ENCODE measurements at places on chromosomes 6 and 20. TPM values are rescaled to one million over a fixed set of nuclear protein-coding genes. Genes with fewer than 3 reads are reported as not detected.

TFAP2D gene
- not detected for total RNA-seq

DNA sequence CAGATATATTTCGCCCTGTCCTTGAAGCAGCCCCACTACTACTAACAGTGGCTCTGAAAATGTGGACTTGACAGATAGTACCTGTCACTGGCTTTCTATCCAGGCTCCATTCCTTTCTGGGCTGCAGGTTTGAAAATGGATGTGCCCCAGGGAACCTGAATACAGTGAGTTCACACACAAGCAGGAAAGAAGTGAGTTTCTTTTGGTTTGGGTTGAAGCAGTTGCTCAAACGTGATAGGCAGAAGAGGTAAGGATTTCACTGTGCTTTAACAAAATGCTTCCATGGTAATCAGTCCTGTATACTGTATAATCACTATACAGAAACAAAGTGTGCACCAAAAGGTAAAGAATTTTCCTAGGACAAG lies 382.9 kb downstream of the PRKN start:
- no peak for DNase-seq

PCSK2 gene
- total RNA-seq, result 1.7 TPM

DNA sequence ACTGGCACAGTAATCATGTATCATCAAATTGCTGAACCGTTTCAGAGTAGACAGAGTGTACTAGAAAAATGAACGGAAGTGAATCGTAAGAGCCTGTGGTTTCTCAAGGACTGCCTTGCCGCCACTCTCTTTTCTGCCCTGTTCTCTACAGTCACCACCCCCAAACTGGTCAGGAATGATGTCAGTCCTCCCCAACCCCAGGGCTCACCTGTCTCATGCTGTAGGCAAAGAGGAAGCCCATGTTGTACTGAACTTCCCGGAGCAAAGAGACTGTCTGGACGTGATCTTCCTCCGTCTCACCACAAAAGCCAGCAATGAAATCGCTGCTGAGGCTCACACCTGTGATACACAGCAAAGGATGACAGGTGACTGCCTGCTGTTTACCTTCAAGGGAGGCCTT lies 31.0 kb downstream of the CDK5RAP1 start:
- DNase-seq, result no peak

DNA sequence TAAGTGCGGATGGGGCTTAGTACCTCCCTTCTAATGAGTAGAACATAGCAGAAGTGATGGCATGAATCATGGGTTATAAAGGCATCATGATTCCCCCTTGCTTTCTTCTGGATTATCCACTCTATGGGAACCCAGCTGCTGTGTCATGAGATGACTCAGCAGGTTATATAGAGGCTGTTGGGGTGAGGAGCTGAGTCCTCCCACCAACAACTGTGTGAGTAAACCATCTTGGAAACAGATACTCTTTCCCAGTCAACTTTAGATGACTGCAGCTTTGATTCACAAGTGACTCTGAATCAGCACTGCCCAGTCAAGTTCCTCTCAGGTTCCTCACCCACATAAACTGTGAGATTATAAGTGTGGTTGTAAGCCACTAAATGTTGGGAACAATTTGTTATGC lies 46.3 kb downstream of the FAM83B start:
- no peak for DNase-seq

- no peak for DNase-seq
Measured at GRCh38 chr20:32596681-32597252, 11.6 kb upstream of the NOL4L start.

Measured in neural crest cell (in vitro differentiated cells).